ENCODE measurements at places on chromosomes 12 and 14.

- no peak for DNase-seq
These were observed 34.8 kb downstream of the TMCC3 start for GRCh38 chr12:94615260-94616181.

GRCh38 chr14:93493054-93493453 lies 62.3 kb downstream of the UNC79 start:
- DNase-seq, result no peak

GRCh38 chr14:76773188-76773885 lies 12.1 kb downstream of the VASH1 start:
- DNase-seq, result no peak

DNA sequence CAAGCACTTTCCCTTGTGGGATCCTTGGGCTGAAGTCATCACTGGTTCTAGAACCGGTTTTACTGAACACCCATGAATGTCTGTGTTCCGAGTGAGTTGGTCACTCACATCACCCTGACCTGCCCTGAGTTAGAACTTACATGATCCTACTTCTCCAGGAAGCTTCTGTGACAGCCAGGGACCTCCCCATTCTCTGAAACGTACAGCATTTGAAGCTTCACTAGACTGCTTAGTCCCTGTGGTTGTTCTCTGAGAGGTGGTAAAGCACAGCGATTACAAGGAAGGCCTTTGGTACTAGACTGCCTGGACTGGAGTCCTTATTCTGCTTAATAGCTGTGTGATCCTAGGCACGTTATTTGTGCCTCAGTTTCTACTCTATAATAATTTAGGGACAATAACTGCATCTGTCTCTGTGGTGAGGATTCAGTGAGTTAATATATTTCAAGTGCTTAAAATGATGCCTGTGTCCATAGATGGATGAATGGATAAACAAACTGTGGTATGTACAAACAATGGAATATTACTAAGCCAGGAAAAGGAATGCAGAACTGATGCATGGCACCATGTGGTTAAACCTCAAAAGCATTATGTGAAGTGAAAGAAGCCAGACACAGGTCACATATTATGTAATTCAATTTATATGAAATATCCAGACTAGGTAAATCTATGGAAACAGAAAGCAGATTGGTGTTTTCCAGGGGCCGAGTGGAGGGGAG lies 54.7 kb upstream of the DDX11 start:
- DNase-seq, result no peak

DNA sequence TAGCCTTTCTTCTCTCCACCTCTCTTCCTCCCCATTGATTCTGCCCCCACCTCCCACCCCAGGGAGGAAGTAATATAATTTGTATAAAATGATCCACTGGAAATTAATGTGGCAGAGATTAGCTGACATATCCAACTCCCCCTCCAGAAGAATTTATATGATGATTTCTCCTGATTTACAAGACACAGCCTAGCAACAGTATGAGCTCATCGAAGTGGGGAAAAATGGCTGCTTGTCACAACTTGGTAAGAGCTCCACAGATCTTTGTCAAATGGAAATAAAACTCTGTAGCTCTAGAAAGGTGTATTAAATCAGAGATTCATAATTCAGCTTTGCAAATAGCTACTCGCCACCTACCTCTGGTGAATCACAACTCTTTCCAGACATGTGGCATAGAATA lies 195.7 kb downstream of the NOVA1 start:
- DNase-seq, result no peak

DNA sequence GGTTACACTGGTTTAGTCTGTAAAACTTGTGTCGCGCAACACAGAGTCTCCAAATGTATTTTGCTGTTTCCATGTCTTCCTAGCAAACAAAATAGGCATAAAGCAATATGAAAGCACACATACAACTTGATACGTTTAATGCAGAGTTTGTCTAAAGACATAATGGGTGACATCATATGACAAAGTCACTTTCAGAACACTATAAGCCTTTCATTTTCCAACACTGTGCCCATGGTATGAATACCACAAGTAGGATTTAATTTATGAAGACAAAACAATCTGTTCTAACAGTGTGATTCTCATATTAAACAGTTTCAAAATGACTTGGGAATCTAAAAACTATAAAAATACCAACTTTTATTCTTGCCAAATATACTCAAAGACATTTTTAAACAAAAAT lies 58.4 kb downstream of the PTPN21 start:
- DNase-seq, result no peak

DNA sequence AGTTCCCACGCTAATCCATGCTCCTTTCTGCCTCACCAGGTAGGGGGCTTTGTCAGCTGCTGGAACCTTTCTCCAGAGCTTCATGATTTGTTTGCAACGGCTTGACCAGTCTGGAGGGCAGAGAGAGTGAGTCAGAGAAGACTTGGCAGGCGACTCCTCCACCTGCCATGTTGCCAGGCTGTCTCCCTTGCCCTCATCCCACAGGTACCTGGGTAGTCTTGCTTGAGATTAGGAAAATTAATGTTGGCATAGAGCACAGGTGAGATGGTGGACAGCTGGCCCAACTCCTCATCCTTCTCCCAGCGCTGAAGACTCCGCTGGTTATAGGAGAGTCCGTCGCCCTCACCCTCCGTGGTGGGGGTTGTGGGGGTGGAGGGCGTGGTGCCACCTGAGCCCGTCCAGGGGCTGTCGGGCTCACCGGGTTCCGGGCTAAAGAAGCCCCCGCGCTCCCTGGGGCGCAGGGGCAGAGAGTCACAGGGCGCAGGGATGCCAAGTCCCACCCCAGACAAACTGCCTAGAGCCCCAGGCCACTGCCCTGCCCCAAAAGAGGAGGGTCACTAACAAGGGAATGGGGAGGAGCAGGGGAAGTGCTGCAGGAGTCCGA lies 18.6 kb downstream of the KMT2D start:
- DNase-seq, result no peak

DNA sequence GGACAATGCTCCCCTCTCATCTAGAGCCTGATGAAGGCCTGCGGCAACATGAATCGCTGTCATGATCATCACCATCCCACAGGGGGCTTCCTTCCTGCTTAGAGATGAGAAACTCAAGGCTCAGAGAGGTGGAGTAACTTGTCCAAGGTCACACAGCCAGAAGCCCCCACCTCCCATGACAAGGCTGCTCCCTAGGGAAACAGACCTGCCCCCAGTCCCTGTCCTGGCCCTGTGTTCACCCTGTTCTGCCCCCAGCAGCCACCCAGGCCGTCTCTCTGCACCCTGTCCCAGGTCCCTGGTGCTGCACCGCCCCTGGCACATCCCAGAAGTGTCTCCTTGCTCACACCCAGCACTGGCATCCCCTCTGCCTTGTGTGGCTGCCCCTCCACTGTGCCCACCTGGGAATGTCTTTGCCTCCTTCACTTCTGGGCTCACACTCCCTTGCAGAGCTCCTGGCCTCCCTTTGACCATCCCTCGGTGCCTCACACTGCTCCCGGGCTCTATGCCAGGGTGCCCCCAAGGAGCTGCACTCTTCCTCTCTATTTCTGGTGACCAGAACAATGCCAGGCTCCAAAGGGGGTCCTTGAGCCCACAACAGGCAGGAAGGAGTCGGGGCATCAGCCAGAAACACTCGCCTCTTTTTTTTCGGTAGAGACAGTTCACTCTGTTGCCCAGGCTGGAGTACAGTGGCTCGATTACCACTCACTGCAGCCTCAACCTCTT lies 70.5 kb downstream of the BCL11B start:
- no peak for DNase-seq

DNA sequence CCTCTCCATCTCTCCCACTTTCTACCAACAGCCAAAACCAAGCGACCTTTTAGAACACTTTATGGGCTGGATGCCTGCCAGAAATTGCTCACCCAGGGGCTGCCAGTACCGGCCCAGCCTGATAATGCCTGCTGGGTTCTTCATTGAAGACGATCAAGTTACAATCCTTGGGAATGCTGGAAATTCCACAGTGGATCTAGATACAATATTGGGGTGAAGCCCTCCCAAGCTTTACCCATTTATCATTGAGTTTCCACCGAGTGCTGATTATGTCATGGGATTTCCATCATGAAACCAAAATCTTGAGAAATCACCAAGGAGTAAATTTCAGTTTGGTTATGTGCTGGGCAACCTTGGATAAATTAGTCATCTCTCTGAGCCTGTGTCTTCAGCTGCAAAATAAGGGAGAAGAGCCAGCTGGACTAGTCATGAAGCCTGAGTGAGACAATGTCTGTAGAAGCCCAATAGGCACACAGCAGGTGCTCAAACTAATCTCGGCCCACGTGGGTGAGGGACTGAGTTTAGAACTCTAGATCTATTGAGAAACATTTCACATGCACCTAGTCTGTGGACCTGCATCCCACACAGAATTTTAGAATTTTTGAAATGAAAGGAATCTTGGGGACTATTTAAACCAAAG lies 75.5 kb upstream of the CLMN start:
- DNase-seq, result no peak

GRCh38 chr12:6909421-6910145 lies 4.8 kb upstream of the ENO2 start:
- no peak for DNase-seq

DNA sequence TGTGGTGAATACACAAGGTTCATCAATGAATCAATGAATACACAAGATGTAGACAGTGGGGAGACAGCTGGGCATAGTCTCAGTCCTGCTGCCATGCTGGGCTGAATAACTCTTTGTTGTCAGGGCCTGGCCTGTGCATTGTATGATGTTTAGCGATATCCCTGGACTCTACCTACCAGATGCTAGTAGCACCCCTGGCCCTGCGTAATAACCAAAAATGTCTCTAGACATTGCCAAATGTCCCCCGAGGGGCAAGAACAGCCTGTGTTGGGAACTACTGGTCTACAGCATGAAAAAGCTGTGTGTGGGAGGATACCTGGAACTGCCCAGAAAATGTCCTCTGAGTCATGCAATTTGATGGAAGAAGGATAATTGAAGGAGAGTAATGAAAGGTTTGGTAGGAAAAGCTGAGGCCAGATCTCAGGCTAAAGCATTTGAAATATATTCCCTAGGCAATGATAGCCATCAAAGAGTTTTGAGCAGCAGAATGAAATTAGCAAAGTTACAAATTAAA lies 128.2 kb downstream of the TMEM30B start:
- DNase-seq, result no peak

DNA sequence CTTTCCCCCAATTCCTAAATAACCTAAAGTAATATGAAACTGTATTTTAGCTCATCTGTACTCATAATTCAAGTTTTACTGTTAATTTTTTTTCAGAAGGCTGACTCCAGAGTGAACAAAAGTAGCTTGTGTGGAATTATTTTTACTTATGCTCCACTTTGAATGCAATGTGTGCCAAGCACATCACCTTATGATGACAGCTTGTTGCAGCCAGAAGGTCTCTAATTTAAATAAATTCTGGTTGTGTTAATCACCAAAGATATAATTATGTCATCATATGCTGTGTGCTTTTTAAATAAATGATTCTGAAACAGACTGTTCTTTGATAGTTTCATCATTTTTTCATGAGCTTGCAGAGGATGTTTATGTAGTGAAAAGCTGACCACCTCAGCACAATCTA lies 283.1 kb downstream of the TMEM117 start:
- no peak for DNase-seq

GRCh38 chr14:76386944-76387782 lies 11.2 kb downstream of the ESRRB start:
- DNase-seq, result peak; percentile 82

DNA sequence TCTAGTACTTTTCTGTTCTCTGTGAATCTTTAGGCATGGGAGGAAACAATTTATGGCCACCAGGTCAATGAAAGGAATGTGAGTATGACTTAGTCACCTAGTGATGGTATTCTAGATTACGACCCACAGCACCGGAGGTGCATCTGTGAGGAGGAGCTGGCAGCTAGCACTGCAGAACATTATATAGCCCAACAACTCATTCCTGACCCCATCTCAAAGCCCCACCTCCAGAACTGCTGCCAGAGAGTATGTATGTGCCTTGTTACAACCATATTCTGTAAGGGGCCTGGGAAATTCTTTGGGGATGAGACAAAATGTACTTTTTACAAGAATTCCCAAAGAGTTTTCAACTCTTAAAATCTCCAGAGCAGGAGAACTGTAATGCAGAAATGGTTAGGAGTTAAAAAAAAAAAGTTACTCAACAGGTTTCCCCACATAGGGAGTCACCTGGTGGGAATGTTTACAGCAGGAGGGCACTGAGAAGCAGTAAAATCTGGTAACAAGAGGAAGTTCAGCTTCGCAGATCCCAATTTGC lies 34.9 kb upstream of the CERS5 start:
- DNase-seq, result no peak

DNA sequence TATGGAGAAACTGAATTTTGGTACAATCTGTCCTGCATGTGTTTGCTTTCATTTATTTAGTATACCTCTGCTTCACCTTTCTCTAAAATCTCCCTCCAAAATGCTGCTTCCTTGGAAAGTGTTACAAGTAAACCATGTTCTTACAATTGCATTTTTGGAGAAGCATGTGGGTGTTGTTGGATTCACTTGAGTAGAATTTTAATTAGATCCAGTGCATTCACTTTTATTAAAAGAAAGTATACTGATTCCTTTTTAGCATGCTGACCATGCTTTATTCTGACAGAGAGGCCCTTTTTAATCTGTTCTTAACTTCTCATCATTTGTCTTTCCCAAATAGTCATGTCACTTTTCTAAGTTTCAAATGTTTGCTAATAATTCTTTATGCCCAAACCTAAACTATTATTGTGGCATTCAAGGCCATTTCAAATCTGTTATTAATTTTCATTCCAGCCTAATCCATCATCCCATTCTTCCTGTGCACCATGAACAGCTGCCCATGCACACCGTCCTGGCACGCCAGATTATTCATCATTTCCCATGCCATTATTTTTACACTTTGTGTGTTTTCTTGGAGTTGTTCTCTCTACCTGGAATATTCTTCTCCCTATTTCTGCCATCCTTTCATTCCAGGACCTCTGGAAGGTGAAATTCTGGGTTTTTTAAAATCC lies 90.7 kb downstream of the METTL25 start:
- no peak for DNase-seq

GRCh38 chr14:32372154-32372553 lies 43.1 kb downstream of the AKAP6 start:
- DNase-seq, result no peak

GRCh38 chr12:4161718-4162117 lies 111.8 kb upstream of the CCND2 start:
- DNase-seq, result no peak

GRCh38 chr14:22781301-22781991 lies 15.0 kb downstream of the OXA1L start:
- no peak for DNase-seq

GRCh38 chr12:77766224-77766623 lies 64.5 kb upstream of the NAV3 start:
- no peak for DNase-seq

- DNase-seq, result no peak
These were observed 34.6 kb downstream of the BEGAIN start for GRCh38 chr14:100552524-100553125.

GRCh38 chr12:16034136-16034817 lies 123.1 kb downstream of the DERA start:
- DNase-seq, result no peak

DNA sequence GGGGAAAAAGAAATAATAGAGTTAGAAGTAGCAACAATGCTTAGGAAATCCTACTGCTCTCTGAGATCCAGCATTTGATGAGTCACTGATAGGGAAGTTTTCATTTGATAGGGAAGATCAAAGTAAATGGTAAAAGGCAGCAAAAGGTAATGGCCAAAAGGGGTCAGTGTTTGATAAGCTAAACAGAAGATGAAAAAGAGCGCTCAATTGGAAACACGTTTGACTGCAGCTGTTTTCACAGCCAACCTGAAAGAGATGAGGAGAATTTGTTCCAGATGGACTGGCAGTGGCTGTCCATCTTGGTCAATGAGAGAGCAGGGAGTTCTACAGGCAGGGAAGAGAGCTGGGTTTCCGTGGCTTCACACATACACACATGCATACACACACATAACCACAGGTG lies 264.2 kb downstream of the TMEM132C start:
- DNase-seq, result no peak

- DNase-seq, result no peak
These were observed 8.2 kb downstream of the PCNX1 start for GRCh38 chr14:70915415-70915814.

GRCh38 chr14:91232603-91233002 lies 11.9 kb downstream of the GPR68 start:
- no peak for DNase-seq
